ENCODE measurements at places on chromosomes 2 and 18.

DNA sequence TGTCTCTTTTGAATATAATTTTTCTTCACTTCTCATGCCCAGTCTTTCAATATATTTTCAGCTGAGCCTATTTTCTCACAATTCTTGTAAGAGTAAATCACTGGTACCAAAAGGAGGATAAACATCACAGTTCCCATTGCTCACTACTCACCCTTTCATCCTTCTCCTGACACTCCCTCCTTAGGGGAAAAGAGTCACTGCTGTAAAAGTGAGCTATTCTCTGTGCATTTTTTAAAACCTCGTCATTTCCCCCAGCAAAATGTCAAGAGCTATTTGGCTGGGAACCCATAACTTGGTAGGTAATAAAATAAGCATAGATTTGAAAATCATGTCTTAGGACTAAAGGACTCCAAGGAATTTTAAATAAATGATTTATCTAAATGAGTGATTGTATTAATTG, 340.1 kb upstream of the GYPC start:
- no peak for DNase-seq

DNA sequence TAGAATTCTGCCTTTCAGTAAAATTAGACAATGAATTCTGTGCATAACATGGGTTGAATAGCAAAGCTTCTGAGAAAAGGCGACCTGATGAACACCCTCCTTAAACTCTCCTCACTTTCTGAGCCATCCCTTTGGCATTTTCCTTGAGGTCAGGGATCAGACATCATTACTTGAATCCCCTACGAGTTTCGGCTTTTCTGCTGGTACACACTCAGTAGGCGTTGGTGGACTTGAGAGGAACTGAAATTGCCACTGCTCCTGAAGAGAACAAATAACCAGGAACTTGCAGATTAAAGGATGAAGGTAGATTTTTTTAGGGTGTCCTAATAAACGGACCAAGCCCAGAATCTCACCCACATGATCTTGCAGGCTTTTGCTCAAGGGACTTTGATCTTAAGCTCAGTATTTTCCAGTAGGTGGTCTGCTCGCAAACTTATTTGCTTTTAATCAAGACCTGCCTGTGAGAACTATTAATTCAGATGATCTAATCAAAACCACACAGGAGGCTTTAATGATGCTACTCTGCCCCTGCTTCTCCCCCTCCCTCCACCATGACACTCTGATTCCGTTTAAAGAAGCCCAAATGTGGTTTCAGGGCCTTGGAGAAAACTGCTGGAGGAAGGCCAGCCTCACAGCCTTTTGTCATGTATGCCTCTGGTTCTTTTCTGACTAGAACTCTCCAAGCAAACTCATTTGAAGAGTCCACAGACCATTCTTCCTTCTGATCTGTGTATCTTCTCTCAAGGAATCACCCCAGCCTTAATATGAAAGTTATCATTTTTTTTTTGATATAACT, 124.9 kb downstream of the PRKCE start:
- no peak for DNase-seq

- peak; percentile 80 for DNase-seq
Measured at GRCh38 chr2:172102391-172103359, at the start of gene DLX2. Gene DLX2, minus strand, starts transcription at chr2:172102900. Its CDS starts 362 bp downstream, at chr2:172102538.

GRCh38 chr2:240603081-240603835, 16.7 kb downstream of the CAPN10 start:
- no peak for DNase-seq

GRCh38 chr18:78773303-78773755, 206.3 kb upstream of the SALL3 start:
- no peak for DNase-seq

- no peak for DNase-seq
Measured at GRCh38 chr2:111100765-111101162, 19.9 kb upstream of the BCL2L11 start.

GRCh38 chr2:38602136-38602731, 494 bp downstream of the HNRNPLL start:
- DNase-seq, result no peak

DNA sequence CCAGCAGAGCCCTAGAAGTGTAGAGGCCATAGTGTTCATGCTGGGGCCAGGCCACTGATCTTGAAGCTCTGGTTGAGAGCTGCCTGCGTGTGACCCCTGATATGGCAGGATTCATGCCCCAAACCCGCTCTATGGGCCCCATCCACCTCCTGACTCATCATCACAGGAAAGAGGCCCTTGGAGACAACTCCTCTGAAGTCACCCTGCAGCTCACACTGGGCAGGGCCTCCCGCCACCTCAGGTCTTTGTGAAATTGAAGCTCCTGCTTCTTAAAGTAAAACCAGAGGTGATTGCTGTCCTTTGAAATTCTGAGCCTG, 12.0 kb upstream of the TUBB6 start:
- peak; percentile 77 for DNase-seq

DNA sequence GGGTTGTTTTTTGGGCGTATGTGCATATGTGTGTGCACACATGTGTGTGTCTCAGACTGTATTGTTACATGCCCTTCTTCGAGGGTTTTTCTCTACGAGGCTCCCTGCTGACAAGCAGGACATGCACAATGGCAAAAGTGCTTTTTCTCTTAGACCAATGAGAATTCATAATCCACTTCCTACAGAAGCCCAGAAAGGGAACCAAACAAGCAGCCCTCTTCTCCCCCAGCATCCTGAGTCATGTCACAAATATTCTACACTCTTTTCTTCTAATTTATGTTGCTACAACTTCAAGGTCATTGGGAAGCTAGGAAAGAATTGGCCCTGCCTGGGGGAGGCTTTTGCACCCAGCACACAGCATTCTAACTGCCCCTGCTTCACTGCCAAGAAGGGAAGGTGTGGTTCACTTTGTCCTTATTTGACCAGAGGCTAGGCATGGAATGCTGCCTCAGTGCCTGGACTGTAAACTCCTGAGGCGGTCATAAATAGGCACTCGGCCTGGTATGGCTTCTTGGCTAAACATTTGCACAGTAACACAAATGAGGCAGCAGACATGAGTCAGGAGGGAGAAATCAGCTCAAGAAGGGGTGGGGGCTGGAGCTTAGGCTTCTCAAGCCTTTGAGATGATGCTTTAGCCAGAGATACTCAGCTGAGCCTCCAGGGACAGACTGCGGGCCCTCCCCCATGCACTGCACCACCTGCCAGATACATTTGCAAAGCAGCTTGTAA, 92.7 kb upstream of the KLF7 start:
- DNase-seq, result peak; percentile 99

DNA sequence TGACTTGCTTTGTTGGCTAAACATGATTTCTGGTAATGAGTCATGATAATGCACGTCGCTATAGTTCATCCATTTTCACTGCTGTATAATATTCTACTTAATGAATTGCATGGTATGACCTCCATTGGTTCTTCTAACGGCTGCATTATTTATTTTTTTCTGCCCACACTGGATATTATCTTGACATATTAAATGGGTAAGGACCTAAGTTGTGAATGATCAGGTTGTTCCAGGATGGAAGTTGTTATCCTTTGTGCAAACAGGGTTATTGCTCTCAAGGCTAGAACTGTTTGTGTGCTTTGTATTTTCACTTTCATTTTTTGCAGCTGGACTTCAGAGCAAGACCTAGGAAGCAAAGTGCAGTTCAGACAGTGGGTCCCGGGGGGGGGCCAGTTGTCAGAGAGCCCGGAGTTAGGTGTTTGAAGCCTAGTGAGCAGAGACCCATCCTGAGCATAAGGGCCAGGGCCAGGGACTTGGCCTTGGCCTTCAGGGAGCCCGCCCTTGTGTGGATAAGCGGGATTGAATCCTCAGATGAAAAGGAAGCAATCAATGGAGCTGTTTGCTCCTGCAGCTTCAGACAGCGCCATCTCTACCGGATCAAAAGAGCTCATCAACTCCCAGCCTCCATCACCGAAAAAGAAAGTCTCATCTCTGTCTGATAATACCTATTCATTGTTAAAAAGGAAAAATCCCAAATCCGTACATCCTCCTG, 48.2 kb downstream of the AGAP1 start:
- DNase-seq, result no peak

DNA sequence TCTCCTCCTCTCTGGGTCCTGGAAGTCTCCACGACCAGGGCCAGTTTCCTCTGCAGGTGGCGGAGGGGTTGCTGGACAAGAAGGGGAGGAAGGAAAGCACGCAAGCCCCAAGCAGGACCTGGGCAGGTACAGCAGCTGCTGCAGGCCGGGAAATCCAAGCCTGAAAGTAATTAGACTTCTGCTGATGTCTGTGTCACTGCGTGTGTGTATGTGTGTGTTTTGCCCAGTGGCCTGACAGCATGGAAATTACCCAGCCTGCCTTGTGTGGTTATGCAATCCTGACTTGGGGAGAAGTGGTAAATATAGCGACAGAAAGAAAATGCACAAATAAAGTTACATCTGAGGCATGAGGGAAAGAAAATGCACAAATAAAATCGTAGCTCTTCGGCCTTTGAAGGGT, 121.8 kb upstream of the ZBTB14 start:
- DNase-seq, result no peak

- DNase-seq, result no peak
Measured at GRCh38 chr18:23244401-23244800, 109.1 kb downstream of the CABLES1 start.

DNA sequence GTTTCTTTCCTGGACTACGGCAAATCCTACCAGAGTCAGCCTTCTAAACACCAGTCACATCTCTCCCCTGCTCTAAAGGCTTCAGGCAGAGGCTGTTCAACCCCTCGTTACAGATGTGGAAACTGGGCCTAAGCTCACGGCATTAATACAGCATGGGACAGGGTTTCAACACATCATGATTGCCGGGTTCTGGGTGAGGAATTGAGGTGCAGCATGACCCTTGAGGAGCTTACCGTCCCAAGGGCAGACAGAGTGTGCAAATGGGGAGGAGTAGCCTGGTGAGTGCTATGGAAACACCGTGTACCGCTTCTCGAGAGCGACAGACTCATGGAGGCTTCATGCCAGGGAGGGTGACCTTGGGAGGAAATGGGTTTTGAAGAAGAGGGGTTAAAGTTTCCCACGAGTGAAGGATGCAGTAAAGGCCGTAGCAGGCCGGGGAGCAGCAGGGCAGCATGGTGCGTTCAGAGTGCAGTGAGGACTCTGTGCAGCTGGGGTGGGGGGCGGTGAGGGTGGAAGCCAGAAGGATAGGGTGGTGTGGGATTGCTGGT, 51.1 kb downstream of the TGOLN2 start:
- no peak for DNase-seq

DNA sequence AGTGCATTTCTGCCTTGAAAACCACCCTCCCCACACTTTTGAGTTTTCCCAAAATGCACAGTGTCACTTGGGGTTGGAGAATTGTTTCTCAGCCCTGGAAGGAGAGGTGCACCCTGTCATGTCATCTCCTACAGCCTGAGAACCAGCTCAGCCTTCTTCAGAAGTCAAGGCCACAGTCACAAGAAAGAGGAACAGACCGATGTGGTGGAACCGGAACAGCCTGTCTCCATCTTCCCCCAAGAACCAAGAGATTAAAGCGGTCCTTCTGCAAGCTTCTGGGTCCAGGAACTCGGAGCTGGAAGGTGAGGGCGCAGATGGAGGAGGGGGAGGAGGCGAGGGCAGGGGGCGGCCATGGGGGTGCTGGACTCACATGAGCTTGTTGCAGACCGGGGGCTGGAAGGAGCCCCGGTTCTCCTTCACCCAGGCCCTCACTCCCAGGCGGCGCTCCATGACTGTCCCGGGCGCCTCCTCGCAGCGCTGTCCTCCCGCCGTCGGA, 248 bp downstream of the HAAO start:
- no peak for DNase-seq

GRCh38 chr2:219230059-219230540, 494 bp downstream of the ANKZF1 start:
- DNase-seq, result peak; percentile 46

- DNase-seq, result no peak
Measured at GRCh38 chr2:198596985-198597384, 792.6 kb downstream of the PLCL1 start.
